ENCODE measurements at places on chromosomes 4 and X.
A peak's percentile ranks its signal among the peaks of the same experiment; 100 is the strongest.

DNA sequence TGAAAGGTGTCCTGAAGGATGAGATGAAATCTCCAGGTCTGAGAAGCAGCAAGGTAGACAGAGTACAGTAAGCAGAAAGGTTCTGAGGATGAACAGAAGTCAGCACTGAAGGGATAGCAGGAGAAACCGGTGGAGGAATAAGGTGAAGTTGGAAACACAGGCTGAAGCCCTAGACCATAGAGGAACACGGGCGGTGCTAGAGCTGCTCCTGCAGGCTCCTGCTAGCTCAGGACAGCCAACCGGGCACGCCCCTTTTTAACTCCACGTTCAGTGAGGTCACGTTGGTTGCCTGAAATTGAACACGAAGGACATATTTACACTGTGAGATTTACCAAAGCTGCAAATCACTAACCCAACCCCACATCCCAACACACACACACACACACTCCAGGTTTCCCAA lies 1886.4 kb upstream of the AGA start:
- no peak for DNase-seq

DNA sequence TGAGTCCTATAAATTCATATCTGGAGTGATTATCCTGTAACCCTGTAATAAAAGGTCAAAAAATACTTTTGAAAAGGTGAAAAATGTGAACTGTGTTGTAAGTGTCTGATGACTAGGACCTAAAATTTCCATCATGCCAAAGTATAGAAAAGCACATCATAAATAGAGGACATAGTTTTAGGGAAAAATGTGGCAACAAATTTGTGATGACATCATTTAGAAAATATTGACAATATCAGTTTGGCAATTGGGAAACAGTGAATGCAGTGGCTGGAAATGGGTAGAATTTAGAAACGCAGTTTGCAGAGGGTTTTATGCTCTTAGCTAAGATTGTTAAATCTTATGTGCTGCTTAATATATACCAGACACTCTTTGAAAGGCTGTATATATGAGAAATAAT lies 1464.8 kb downstream of the RAPGEF2 start:
- no peak for DNase-seq

DNA sequence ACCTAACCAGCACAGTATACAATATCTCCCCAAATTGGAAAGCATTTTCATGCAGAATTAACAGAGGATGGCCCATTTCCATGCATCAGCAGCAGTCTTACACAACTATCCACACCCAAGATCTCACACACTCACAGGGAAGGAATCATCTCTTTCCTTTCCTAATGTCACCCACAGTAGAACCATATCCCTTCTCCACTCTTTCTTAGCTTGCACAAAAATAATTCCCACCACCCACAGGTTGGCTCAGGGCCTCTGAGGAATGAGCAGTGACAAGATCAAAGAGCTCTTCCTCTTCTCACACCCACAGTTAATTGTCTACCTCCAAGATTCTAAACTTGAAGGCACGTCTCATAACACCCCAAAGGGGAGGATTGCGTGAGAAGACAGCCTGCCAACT lies 217.7 kb upstream of the VEGFC start:
- DNase-seq, result no peak

GRCh38 chrX:143669395-143669794 lies 33.5 kb upstream of the SLITRK4 start:
- DNase-seq, result no peak

GRCh38 chr4:177483760-177484159 lies 41.5 kb upstream of the AGA start:
- DNase-seq, result no peak

DNA sequence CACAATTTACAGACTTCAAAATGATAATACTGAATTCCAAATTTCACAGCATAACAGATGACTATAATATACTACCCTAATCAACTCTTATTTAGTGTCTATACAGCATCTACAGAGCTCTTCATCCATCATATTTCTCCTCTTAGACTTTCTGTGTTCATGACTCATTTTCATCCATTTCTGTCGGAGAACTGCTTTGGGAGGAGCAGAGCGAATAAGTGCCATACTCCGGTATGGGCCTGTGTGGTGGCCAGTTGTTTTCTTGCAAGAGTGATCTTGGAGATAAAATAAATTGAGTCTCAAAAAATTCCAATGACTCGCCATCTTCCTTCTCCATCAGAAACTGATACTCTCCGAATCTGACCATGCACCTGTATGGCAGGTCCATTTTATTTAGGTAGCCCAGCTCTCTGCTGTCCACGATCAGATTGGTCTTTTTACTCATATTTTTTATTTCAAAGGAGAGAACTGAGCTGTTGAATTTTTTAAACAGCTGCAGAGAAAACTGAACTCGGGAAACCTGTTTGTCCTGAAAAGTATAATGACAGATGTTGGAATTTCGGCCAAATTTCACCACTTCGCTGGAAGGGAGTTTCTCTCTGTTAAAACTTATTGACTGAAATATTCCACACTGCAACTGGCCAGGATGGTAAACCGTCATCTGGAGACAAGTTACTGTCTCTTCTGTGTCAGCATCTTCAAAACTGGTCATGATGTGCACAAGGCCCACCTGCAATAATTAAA lies 7.8 kb downstream of the TIFA start:
- DNase-seq, result no peak

GRCh38 chr4:42547805-42548204 lies 109.1 kb downstream of the ATP8A1 start:
- DNase-seq, result no peak

DNA sequence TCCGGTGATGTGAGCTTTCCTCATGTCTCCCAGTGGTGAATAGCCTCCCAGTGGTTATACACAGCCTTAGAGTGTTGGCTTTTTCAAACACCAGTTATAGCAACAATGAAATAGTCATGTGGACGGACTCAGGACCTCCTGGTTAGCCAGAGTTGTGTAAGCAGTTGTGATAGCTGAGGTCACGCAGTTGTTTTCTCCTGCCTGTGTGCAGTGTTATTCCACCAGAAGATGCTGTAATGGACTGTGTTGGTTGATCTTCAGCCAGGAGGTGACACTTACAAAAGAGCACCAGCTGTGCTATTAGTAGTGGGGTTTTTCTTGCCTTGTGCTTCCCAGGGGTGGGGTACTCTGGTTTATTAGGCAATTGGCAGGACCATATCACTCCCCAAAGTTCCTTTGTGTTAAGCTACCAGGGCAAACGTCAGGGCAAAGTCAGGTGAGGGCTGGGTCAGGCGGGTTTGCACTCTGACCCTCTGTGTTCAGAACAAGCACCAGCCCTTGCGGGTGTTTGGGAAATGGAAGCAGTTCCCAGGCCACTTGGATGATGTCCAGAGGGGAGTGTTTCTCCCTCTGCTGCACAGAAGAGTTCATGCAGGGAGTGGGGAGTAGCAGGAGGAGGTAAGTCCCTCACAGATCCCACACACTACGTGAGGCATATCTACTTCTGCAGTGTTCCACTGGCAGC lies 252.6 kb downstream of the TMEM47 start:
- DNase-seq, result no peak

DNA sequence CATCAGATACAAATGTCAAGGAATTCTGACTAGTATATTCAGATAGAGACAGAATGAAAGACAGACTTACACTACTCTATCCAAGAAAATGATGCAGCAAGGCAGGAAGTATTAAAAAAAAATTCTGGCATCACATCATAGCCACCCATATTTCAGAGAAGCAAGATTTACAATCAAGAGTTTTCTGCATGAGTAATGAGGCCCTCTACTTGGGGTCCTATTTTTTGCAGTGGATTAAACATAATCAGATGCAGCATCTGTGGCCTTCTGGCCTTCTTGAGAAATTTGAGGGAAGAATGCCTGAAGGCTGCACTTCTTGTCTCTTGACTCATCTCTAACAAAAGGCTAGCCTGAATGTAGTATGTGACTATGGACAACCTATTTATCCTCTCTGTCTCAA lies 48.2 kb upstream of the SLIT2 start:
- DNase-seq, result no peak

- peak; percentile 9 for DNase-seq
Observed at GRCh38 chrX:82218361-82218760, 1016.5 kb downstream of the SH3BGRL start.

DNA sequence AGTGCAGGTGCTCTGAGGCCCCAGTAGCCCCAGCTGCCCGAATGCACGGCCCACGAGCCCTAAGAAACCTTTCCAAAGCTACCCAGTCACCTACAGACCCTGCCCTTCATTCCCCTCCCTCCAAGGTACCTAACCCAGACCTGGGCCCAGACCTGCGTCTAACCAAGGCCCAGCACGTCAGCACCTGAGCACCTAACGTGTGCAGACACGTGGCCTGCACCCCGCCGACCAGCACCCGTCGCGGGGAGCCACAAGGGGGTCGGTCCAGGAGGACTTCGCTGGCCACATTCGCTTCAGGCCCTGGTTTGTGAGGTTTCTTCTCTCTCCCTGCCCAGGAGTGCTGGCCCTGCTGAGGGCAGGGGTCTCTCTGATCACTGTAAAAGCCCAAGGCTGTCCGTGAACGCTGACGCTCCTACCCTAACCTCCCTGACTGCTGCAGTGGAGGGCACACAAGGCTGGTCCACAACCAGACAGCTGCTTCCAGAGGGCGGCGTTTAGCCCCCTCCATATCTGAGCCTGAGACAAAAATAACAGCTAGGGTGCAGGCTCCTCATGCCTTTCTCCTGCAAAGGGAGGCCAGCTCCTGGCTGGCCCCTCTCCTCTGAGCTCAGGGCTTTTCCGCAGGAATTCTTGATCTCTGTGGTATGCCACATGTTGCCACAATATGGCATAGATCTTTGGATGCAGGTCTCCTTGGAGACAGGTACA lies 31.8 kb downstream of the WDR1 start:
- no peak for DNase-seq

DNA sequence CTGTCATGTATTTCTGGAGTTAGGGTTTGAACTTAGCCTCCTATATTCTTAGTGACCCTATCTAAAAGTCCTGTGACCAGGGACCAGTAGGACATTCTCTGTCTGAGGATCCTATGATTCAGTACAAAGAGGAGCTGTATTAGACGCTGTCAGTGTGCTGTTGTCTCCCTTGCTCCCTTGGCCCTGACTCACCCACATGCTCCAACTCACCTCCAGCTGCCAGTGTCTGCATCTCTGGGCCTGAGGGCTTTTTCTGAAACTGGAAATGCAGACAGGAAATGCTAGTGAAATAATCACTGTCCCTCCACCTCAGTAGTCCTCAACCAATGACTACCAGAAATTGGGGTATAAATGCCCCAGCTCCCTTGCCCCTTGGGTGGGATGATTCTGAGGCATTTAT lies 535.3 kb upstream of the RPS6KA3 start:
- no peak for DNase-seq

GRCh38 chr4:82560853-82561785 lies 669 bp downstream of the TMEM150C start:
- DNase-seq, result no peak

DNA sequence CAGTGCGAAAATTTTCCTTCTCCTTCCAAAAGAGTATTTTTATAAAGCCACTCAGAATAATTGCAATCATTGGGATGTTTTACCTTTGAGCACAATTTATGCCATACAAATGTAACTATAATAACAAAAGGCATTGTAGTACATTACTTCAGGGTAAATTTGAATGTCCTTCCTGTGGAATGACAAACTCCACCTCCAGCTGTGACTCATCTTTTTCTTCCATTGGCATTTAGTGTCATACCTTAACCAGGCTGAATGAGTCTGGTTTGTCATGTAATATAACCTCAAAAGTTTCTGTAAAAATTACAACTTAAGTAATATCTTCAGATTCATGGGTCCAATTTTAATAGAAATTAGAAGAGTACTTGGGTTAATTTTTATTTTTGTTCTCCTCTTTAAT lies 93.3 kb downstream of the TMEM47 start:
- DNase-seq, result no peak

- no peak for DNase-seq
Observed at GRCh38 chr4:1192091-1192492, 19.7 kb upstream of the SPON2 start.

GRCh38 chr4:52552778-52553177 lies 106.3 kb downstream of the USP46 start:
- no peak for DNase-seq

GRCh38 chrX:7146020-7146702 lies 1.4 kb upstream of the STS start:
- DNase-seq, result no peak

- peak; percentile 28 for DNase-seq
Observed at GRCh38 chrX:23902419-23902818, 5.3 kb downstream of the APOO start.

GRCh38 chr4:54001668-54002365 lies 62.6 kb downstream of the CHIC2 start:
- no peak for DNase-seq

DNA sequence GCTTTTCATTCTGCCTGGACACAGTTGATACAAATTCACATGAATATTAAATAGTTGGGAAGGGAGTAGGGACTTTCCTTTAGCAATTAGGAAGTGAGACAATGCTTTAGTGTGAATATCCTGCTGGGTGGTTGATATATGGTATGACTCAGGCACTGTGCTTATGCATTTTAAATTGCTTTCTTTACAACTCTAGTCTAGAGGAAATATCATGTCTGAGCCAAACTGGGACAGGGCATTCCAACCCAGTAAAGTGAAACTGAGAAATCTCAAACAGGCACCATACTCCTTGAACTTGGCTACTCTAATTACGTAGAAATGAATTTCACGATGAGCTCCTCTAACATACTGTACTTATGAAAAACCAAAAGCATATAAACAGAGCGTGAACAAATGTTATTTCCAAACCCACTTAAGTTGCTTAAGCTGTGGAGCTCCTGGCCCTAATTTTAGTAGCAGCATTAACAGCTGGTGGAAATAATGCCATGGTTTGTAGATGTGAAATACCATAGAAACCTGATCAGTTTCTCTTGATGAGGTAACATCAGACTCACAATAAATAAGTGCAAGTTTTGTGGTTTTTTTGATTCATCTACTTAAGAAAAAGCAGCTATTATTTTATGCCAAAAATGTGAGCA lies 242.9 kb upstream of the GK2 start:
- no peak for DNase-seq

Measured in GM10248 (cell line).